ENCODE measurements at places on chromosomes 4 and X.

DNA sequence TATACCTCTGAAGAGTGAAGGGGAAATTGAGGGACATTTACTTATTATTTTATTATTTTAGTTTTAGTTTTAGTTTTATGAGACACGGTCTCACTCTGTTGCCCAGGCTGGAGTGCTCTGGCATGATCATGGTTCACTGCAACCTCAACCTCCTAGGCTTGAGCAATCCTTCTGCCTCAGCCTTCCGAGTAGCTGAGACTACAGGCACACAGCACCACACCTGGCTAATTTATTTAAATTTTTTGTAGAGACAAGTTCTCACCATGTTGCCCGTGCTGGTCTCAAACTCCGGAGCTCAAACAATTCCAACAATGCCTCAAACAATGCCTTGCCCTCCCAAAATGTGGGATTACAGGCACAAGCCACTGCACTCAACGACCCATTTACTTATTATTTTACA, 68.4 kb upstream of the BMP2K start:
- no peak for DNase-seq

GRCh38 chr4:112637552-112637866, 566 bp downstream of the LARP7 start:
- no peak for DNase-seq

DNA sequence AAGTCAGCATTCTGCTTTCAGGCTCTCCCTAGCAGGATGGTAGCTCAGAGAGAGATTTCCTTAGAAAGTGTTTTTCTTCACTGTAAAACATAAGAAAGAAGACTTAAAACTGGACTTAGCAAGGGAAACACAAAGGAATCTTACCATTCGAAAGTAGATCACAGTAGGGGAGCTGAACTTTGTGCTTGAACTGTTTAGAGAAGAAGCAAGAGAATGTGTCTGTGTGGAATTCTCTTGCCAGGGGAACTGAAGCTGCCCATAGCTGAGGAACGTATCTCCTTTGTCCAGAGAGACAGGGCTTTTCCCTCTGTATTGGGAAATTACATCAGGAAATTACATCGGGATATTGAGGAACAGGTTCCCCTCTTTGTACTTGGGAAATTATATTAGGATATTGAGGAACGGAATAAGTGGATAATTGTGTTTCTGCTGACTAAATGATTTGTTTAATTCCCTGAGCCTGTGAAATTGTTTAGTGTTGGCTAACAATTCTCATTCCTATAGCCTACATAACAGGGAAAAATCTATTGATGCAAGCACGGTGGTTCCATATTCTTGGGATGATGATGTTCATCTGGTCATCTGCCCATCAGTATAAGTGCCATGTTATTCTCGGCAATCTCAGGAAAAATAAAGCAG, 21.2 kb downstream of the SRD5A3 start:
- DNase-seq, result no peak

DNA sequence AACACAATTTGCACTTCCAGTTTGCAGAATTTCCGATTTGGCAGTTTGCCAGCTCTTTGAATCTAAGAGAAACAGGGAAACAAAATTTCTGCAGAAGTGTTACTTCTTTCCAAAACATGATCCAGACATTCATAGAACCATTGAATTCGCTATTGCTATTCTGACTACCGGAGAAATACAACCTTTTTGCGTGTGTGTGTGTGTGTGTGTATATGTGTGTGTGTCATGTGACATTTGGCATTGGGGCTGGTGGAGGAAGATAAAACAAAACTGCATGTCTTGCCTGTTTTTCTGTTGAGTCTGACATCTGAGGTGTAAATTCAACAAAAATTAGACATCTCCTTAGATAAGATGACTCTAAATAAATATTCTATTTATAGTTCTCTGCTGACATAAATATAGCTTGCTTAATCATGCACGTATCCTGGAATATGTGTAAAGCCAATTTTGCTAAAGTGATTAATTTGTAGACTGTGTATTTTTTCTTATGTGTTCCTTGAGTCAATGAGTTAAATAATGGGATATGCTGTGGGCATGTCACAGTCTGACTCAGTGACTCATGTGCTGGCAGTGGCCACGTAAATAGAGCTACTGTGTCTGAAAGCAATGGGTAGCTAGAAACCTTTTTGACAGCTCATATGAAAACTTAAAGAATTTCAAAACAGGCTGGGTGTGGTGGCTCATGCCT, 98.9 kb downstream of the HPGD start:
- DNase-seq, result no peak

DNA sequence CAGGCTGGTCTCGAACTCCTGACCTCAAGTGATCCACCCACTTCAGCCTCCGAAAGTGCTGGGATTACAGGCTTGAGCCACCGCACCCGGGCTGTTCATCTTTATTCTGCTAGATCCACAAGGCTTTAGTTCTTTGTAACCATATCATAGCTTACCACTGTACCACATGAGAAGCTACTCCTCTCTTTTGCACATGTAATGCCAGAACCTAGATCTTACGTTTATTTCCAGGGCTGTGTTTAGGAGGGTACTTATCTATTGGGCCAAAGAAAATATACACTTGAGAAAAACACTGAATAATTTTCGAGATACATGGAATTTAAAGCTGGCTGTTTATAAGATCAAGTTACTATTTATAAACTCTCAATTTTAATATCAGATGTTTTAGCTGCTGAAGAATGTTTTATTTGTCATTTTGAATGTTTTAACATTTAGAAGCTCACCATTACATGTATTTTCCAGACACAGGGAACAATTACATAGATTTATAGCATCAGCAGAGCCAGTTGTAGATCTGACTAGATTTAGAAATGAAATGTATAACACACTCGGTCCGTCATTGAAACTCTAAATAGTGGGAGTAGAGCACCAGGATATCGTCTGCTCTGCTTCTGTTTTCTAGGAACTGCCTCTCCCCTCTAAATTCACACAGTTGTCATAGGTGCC, 155.3 kb upstream of the HAND2 start:
- no peak for DNase-seq

GRCh38 chr4:56080384-56080783, 131.6 kb downstream of the CEP135 start:
- DNase-seq, result no peak

DNA sequence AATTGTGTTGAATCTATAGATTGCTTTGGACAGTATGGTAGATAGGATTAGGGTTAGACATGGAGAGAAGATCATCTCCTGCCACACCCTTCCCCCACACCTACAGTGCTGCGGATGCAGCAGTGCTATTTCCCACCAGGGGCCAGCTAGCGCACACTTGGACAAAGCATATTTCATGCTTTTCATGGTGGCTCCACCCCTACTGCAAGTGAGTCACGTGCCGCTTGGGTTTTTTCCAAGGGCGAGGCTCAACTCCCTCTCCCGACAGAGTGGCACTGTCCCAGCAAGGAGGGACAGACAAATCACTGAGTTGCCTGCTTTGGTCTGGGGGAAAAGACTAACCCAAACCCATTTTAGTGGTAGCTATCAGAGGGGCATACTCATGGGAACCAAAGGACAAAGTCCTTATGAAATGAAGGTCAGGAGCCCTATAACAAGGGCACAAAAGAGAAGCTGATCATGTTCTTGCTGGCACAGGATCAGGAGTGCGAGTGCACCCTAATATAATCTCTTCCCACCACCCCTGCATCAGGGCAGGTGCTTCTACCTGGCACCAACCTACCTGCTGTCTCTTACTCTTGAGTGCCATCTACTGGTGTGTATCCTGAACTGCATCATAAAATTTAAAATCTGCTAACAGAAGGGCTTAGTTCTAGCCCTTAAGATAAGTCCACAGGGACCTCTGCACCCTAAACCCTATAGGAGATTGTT, 55.1 kb upstream of the PGAM4 start:
- no peak for DNase-seq

- DNase-seq, result no peak
These were observed 750 bp downstream of the TMEM129 start for GRCh38 chr4:1720163-1720983.

DNA sequence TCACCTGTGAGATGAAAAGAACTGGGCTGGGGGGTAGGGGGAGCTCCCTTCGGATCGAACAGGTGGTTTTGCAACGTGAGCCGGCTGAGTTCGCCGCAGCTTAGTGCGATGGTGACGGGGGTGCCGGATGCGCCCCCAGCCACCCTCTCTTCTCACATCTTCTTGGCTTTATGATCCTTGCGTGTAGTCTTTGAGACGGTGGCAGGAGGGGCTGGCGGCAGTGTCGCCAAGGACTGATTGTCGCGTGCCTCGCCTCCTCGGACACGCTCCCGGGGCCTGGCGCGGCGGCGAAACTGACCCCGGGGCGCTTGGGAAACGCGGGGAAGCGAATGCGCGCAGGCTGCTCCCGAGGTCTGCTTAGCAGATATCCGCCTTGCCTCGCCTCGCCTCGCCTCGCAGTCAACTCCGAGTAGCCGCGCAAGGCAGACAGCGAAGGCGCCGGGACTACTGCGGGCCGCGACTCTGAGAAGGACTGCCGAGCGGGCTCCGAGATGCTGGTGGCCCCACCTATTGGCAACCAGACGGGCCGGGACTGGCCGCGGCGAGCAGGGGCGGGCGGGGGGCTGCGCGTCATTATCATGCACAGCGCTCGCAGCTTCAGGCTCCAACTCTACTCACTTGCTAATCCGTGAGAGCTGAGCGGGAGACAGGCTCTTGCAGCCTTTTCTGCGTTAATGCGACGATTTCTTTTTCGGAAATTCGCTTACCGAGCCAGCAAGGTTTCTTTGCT, 1.5 kb downstream of the GRID2 start:
- DNase-seq, result peak; percentile 55

DNA sequence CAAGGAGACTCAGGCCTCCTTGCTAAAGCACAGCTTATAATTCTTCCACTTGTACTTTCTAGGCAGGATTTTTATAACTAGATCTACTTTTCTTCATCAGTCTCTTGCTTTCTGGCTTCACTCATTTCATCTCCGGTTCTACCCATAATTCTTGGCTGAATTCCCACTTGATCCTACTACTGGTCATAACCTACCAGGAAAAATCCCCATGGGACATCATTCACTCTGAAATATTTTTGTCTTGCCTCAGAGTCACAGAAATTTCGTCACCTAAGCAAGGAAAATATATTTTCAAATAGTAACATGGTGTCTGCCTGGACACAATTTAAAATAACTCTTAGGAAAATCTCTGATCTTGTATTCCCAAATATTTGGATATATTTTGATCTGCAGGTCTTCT, 122.3 kb downstream of the TEX13A start:
- no peak for DNase-seq

DNA sequence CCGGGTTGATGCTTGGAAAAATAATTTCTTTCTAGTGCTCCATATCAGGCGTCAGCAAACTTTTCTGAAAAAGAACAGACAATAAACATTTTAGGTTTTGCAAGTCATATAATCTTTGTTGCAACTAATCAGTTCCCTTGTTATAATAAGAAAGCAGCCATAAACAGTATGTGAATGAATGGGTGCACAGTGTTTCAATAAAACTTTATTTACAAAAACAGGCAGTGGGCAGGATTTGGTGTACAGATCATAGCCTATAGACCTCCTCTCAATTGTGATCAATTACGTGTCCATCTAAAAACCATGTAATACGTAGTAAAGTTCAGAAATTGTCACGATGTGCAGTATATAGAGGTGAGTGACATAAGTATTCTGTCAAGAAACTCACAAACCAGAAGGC, 143.4 kb downstream of the AREG start:
- no peak for DNase-seq

GRCh38 chr4:142405695-142406498, 440.2 kb downstream of the INPP4B start:
- DNase-seq, result no peak

DNA sequence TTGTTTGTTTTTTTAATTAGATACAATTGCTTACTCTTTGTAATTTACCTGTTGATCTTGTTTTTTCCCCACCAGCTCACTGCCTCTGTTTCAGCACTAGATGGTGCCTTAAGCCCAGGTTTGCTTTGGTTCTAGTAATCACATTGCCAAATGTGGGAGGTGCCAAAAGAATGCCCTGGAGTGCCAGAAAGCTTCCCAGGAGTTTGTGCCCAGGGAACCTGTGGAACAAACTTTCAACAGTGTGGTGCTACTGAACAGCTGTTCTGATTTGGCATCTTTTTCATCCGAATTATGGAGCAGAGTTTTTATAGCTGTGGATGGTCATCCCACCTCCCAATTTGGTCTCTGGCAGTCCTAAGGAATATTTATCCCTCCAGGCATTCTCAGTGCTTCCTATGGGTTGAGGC, 1000.7 kb downstream of the STIM2 start:
- DNase-seq, result no peak

GRCh38 chrX:96763608-96764007, 79.0 kb downstream of the DIAPH2 start:
- peak; percentile 31 for DNase-seq
